ENCODE measurements at places on chromosomes 5 and 9.
A peak's percentile ranks its signal among the peaks of the same experiment; 100 is the strongest.

DNA sequence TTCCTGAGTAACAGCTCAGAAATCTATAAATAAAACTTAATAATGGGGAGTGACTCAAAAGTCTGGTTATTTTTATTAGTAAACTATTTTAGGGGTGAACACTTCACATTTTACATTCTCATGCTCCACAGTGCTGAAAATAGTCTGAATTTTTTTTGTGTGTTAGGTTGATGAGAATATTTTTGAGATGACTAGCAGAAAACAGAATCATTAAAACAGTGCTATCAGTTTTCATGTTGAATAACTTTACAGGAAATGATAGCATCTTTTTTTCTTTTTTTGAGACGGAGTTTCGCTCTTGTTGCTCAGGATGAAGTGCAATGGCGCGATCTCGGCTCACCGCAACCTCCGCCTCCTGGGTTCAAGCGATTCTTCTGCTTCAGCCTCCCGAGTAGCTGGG, 60.3 kb downstream of the TMC1 start:
- peak; percentile 24 for DNase-seq

DNA sequence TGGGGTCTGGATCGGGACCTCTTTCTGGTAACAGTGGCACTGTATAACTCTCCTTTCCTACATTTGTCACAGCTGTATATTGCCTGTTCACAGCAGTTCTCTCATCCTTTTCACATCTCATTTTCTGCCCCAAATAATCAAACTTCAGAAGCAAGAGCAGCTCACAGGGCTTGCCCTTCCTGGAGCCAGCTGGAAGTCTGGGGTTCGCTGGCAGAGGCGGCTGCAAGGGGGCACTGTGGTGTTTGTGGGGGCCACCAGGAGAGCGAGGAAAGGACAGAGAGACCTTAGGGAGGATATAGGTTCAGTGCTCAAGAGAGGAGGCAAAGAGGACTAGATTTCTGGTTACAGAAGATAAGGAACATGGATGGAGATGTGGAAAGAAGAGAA, 75.3 kb downstream of the C9orf153 start:
- no peak for DNase-seq

GRCh38 chr5:171424726-171425125, 5.3 kb downstream of the FGF18 start:
- DNase-seq = no peak

DNA sequence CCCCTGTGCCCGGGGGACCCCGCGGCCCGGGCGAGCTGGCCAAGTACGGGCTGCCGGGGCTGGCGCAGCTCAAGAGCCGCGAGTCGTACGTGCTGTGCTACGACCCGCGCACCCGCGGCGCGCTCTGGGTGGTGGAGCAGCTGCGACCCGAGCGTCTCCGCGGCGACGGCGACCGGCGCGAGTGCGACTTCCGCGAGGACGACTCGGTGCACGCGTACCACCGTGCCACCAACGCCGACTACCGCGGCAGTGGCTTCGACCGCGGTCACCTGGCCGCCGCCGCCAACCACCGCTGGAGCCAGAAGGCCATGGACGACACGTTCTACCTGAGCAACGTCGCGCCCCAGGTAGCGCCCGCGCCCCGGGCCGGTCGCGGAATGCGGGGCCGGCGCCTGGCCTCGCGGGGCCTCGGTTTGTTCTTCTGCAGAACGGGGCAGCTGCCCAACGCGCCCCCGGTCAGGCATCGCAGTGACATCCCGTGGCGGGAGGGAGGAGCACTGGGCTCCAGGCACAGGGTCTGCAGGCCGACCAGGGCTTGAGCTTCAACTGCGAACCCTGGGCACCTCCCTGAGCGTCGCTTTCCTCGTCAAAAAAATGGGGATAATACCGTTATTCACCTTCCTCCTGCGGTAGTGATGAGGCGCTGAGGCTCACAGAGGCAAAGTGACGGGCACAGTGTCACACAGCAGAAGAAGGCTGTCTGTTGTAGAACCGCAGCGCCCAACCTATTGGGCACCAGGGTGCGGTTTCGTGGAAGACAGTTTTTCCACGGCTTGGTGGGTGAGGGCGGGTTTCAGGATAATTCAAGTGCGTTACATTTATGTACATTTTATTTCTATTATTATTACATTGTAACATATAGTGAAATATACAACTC, 777 bp downstream of the ENDOG start:
- peak; percentile 51 for DNase-seq

- no peak for DNase-seq
Observed at GRCh38 chr9:121837113-121837961, 185.9 kb downstream of the DAB2IP start.

GRCh38 chr5:54738118-54738972, 220.8 kb downstream of the SNX18 start:
- DNase-seq = no peak

GRCh38 chr5:35009657-35010056, 38.1 kb downstream of the AGXT2 start:
- no peak for DNase-seq

DNA sequence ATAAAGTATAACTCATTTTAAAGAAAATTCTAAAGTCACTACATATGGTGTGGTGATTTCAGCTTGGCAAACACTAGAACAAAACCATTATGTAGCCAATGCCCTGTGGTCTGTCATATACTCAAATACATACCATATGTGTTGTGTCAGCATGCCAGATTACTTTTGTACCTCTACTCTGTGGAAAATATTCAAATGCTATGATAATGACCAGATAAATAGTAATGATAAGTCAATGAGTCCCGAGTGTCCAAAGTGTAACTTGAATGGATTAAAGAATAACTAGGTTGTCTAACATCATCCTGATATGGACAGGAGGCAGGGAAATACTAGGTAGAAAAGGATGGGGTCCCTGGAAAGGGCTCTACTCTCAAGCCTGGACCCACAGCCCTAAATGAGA, 58.0 kb upstream of the IL6ST start:
- no peak for DNase-seq

DNA sequence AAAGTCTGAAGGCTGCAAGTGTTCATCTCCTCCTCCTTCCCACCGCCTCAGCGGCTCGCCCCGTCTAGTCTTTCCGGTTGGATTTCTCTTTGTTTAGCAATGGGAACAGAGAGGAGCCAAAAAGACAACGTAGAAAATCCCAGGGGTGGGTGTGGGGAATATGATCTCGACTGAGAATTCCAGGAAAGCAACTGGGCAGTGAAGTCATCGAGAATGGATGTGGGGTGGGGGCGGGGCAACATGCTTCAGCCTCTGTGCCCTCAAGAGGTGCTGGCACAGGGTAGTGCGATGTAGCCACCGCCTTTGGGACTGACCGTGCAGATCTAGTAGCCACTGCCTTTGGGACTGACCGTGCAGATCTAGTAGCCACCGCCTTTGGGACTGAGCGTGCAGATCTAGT, 12.9 kb downstream of the MSX2 start:
- no peak for DNase-seq

GRCh38 chr9:77794985-77795384, 146.9 kb upstream of the GNA14 start:
- no peak for DNase-seq

DNA sequence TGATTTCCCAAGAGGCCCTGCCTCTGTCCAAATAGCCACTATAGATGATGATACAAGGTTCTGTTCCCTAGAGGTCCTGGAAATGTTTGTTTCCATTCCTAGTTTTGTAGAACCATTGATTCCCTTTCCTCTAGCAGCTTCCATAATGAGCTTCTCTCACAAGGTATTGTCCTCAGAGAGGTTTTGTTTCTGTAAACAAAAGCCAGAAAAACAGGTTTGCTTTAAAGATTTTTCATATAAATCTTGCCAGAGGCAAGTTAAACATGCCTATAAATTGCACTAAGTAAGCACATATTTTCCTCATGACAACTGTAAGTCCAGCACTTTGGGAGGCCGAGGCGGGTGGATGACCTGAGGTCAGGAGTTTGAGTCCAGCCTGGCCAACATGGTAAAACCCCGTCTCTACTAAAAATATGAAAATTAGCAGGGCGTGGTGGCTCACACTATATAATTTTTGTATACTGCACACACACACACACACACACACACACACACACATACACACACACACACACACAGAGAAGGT, 1787.7 kb downstream of the EFNA5 start:
- DNase-seq = no peak

- DNase-seq = peak; percentile 34
Observed at GRCh38 chr9:6955251-6955921, 197.6 kb downstream of the KDM4C start.

DNA sequence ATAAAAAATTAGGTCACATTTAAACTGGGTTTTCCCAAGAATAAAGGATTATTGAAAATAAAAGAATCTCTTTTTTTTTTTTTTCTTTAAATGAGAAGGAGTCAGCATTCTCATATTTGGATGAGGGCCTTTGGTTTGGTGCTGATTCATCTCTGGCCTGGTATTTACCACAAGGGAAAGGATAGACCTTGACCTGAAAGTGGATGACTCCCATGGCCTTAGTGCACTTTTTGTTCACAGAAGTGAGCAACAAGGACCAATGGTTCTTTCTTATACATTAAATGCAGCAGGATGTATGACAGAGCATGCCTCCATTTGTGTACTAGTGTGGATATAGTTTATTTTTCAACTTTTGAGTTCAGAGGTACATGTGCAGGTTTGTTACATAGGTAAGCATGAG, 6.9 kb downstream of the YTHDC2 start:
- peak; percentile 34 for DNase-seq

DNA sequence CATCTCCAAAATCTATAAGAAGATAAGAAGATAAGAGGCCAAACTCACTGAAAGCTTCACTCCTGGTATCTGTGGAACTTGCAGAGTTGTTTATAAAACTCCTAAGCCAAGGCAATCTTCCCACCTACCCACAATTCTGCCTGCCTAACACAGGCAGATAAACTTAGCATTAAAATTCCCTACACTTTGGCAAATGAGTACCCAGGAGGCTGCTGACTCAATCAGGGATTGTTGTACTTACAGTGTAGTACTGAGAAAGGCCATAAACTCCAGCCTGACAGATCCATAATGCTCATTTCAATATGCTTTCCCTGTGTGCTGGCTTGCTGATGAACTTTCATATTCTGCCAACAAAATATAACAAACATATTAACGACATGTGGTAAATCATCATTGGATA, 725.2 kb downstream of the BRINP1 start:
- no peak for DNase-seq

- no peak for DNase-seq
Observed at GRCh38 chr9:80040457-80040856, 468.7 kb downstream of the TLE4 start.

GRCh38 chr9:114097613-114098020, 1.5 kb downstream of the KIF12 start:
- peak; percentile 28 for DNase-seq

DNA sequence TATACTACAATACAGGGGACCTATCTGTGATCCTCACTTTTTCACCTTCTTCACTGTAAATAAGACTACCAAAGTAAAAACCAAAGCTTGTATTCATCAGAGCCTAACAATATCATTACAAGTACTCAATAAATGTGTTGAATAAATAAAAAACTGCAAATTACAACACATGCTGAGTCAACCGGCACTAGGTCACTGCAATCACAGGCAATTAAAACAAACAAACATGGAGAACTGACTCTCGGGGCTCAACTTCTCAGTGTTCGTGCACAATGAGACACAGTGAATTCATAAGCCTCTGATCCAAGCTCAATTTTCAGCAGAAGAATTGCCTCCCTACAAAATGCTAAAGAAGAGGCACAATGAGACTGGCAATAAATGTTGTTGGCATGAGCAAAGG, 69.2 kb downstream of the CDK5RAP2 start:
- no peak for DNase-seq

DNA sequence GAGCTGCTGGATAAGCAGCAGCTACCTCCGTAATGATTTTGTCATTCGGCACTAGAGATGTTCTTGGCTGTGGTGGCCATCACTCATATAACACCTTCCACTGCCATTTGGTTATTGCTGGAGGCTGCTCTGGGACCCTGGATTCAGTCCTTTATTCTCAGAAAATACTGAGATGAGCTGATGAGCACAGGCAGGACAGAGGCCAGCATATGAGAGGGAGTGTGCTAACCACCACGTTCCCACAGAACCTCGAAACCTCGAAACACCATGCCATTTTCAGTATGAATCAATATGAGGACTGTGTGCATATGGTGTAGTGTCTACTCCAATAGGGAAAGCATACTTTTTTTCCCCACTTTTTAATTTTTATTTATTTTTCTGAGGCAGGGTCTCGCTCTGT, 56.6 kb downstream of the ADAM19 start:
- DNase-seq = peak; percentile 32

Measured in activated CD4-positive, alpha-beta T cell treated with anti-CD3 and anti-CD28 coated beads for 48 hours (primary cell).